ENCODE measurements at places on chromosomes 13 and 19.

- no peak for DNase-seq
These were observed 19.5 kb downstream of the LDLR start for GRCh38 chr19:11108746-11109145.

GRCh38 chr13:104632736-104633135 lies 1566.5 kb upstream of the SLC10A2 start:
- no peak for DNase-seq

DNA sequence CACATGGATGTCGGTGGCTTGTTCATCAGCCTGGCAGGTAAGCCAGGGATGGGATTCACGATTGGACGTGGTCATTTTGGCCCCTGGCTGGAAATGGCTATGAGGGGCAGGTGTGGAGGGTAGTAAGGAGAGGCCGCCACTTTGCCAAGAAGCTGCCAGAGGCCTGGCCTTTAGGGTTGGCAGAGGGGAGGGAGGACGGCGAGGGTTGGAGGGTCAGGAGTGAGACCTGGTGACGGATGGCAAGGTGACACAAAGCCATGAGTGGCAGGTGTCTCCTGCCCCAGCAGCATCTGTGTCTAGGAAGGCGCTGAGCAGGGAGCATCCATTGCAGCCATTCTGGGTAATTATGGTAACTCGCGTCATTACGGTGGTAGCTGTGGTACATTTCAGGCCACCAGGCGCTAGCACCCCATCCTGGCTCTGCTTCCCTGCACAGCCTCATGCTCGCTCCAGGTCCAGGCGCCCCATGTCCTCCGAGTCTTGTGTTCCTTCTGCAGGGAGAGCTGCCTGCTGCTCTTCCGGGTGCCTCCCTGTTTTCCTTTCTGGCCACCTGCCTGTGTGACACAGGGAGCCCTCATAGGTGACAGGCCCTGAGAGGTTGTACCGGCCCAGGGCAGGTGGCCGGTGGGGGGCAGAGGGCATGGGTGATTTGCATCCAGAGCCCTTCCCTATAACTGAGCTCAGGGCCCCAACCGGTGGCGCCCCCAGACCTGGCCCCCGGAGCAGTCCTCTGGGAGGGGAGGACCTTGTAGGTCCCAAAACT lies 4.2 kb downstream of the SSBP4 start:
- DNase-seq = no peak

- DNase-seq = no peak
These were observed 64.2 kb downstream of the SIAH3 start for GRCh38 chr13:45787346-45787745.

- peak; percentile 68 for DNase-seq
These were observed 1.4 kb upstream of the QTRT1 start for GRCh38 chr19:10699650-10700335.

- no peak for DNase-seq
These were observed 560 bp downstream of the NDUFA7 start for GRCh38 chr19:8320564-8321066.

- DNase-seq = no peak
These were observed 2301.2 kb downstream of the PCDH9 start for GRCh38 chr13:64928696-64929499.

GRCh38 chr13:75319254-75319653 lies 162.7 kb downstream of the TBC1D4 start:
- peak; percentile 23 for DNase-seq

DNA sequence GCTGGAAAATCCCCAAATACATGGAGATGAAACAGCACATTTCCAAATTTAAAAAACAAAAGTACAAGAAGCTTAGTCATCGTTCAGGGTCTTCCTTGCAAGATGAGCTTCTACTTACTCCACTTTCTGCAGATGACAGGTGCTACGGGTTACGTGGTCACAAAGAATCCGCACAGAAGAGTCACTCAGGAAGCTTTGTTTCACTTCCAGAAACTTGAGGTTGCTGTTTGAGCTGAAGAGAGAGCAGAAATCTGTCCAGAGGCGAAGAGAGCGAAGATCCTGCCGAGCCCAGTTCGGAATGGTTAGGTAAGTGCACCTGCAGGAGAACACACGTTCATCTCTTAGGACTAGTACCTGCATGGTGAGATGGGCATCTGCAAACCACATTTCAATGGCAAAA lies 9.4 kb downstream of the NLRP7 start:
- DNase-seq = no peak

- no peak for DNase-seq
These were observed 243.2 kb upstream of the TSHZ3 start for GRCh38 chr19:31592456-31592855.

GRCh38 chr19:18629166-18630088 lies 7.4 kb upstream of the KLHL26 start:
- DNase-seq = peak; percentile 53

DNA sequence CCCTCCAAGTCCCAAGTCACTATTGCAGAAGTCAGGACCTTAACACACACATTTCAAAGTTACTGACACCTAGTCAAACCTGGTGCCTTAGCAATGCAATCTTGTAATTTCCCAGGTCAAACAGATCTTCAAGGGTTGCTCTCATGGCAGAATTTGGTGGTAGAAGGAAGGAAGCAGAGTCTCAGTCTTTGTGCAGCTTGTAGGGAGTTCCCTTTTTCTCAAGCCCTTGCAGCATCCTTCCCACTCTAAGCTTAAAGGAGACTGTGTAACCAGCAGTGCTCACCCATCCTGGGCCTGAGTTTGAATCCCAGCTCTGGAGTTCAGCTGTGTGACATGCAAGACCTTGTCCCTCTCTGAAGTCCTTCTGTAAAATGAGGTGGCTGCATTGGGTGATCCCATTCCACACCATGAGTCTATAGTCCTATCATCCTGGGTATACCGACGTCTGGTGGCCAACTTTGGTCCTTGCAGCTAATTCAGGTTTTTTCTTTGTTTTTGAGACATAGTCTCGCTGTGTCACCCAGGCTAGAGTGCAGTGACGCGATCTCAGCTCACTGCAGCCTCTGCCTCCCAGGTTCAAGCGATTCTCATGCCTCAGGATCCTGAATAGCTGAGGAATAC lies 9.8 kb downstream of the SIGLEC10 start:
- DNase-seq = no peak

DNA sequence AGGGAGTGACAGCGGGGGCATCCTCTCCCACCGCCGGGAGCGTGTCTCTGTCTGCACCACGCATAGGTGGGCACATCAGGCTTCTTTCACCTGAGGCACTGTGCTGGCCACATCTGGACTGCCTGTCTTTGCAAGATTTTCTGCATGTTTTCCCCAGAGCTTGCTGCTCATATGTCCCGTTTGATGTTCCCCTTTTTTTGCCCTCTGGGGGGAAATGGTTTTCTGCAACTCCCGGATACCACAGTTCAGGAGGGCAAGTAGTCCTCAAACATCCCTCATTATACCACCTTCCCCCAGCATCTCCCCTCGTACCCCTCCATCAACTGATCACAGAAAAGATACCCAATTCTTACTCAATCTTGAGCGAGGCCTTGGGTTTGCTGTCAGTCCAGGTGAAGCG lies 168.0 kb downstream of the PAN3 start:
- DNase-seq = no peak

DNA sequence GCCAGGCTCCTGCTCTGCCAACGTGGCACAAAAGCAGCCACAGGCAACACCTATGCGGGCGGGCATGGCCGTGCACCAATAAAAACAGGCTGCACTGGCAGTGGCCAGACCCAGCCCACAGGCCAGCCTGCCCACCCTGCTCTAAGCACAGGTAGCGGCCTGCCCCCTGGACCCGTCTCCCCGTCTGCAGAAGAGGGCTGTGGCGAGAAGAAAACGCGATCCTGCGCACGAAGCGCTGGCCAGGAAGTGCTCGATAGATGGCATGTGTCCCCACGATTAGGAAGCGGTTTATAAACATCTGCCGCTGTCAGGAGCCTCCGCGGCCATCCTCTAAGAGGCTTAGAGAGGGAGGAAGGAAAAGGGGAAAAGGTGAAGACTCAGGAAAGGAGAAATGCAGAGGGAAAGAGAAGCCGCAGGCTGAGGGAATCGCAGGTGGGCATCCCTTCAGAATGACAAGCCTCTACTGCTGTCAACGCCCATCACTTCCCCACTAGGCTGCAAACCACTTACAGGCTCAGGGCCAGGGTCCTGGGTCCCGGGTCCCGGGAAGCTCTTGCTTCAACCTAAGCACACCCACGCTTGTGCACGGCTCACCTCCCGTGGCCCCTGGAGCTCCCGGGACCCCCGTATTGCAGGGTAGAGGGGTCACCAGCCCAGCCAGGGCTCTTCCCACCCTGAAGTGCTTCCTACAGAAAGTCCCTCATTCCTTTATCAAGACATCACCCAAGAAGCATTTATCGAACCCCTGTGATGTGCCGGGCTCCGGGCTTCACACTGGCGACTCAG lies 10.5 kb downstream of the MLLT1 start:
- no peak for DNase-seq

DNA sequence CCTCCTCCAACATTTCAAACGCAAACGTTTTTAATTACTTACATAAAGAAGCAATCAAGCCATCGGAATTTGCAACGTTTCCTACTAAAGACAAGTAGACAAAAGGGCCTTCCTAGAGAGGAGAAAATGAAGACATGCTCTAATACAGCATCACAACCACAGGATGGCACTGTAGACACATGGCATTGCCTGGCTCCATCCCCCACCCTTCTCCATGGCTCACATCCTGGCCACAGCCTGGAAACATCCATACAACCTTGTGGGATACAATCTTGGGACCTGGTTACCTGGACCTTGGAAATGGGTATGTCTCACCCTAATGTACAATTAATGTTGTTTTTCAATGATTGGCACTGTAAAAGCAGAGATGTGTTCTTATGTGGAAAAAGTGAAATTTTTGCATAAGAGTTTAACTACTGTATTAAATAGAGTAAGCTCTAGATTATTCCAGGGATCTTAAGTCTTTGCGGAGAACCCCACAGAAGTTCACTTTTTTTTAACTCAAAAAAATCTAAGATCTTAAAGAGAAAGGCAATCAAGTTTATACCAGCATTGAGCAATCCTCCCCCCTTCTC lies 21.5 kb downstream of the EBPL start:
- peak; percentile 18 for DNase-seq

DNA sequence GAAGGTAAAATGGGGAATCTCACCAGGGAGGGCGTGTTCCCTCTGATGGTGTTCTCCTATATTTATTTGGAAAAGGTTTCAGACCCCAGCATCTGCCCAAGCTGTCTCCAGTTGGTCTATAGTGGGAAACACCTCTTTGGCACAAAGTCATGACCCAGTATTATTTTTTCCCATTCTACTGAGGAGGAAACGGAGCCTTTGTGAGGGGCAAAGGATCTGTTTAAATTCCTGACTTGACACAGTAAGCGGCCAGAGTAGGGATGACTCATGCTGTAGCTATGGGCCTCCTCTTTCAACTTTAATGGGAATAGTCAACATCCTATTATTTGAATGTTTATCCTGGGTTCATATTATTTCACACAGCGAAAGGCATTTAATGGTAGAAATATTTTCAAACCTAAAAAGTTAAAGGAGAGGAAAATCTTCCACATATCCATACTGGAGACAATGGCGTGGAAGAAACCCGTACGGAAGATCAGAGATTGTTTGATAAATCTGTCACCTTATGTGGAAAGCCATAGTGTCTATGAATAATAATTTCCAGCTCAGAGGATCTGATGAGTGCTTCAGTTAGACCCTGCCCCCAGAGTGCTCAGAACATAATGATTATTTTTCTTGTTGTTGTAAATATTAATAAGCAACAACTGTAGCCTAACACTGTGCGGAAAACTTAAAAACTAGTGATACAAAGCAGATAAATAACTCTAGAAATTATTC lies 126.0 kb downstream of the FOXO1 start:
- DNase-seq = no peak

GRCh38 chr19:5364674-5365073 lies 24.1 kb upstream of the PTPRS start:
- DNase-seq = no peak

DNA sequence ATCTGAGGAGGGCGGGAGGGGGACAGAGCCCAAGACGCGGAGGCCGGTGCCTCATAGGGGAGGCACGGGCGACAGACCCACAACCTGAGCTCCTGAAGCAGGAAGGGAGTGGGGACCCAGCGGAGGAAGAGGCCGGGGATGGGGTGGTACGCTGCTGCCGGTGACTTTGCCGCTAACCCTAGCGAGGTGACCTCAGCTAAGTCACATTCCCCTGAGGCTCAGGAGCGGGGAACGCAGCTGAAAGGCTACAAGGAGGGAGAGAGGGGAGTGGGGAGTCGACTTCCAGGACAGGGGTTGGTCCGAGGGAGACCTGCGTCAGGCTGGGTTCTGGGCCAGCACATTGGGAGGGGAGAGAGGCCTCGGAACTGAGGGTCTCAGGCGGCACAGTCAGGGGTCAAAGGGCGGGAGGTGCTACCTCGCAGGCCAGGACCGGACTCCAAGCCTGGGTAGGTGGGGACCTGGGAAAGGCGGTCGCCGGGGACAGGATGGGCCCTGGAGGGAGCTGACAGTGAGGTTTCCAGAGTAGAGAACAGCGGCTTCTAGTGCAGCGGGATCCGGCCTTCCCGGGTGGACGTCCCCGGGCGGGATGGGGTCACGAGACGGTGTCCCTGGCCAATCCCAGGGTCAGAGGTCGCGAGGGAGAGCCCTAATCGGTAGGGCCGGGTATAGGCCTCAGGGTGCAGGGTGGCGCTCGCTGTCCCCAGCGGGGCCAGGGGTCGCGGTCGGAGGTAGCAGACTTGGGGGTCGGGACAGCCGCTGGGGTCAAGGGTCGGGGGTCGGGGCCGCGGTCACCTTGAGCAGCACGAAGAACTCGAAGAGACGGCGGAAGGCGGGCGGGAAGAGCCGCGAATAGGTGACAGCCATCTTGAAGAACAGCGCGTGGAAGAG lies 699 bp downstream of the TMEM259 start:
- DNase-seq = no peak

DNA sequence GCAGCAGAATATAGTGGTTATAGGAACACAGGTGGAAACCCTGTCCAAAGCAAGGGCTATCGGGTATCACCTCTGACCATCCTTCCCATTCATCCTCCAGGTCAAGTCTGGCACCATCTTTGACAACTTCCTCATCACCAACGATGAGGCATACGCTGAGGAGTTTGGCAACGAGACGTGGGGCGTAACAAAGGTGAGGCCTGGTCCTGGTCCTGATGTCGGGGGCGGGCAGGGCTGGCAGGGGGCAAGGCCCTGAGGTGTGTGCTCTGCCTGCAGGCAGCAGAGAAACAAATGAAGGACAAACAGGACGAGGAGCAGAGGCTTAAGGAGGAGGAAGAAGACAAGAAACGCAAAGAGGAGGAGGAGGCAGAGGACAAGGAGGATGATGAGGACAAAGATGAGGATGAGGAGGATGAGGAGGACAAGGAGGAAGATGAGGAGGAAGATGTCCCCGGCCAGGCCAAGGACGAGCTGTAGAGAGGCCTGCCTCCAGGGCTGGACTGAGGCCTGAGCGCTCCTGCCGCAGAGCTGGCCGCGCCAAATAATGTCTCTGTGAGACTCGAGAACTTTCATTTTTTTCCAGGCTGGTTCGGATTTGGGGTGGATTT lies 2.1 kb upstream of the RAD23A start:
- DNase-seq = no peak

- no peak for DNase-seq
These were observed 9.9 kb downstream of the TNFRSF19 start for GRCh38 chr13:23579896-23580683.

GRCh38 chr13:72205773-72206172 lies 338.8 kb upstream of the DACH1 start:
- DNase-seq = no peak

- no peak for DNase-seq
These were observed 509.9 kb upstream of the GPC6 start for GRCh38 chr13:92716749-92717148.

Measured in tibial nerve (tissue), 4 donors.